Mesothelial cell of epicardium (in vitro differentiated cells): ENCODE measurements at places on chromosomes 3 and 15. TPM values are rescaled to one million over a fixed set of nuclear protein-coding genes. Genes with fewer than 3 reads are reported as not detected.

The TEX55 gene
- total RNA-seq, result not detected in 3 replicates

The LSAMP gene
- 30.1 to 34.6 TPM (median 32.3 TPM) in 3 replicates for total RNA-seq

The STRIT1 gene
- not detected in 3 replicates for total RNA-seq

The ITIH4 gene
- 12.0 to 13.9 TPM (median 13.5 TPM) in 3 replicates for total RNA-seq

The PARP16 gene
- total RNA-seq, result 17.7 to 21.0 TPM (median 18.6 TPM) in 3 replicates

The CFAP44 gene
- 11.5 to 13.4 TPM (median 11.5 TPM) in 3 replicates for total RNA-seq

The AGBL1 gene
- total RNA-seq, result 0.05 TPM in 1 of 3 replicates, not detected in the others

The GOLGA8S gene
- 0.47 to 0.50 TPM (median 0.47 TPM) in 3 replicates for total RNA-seq

The PFN2 gene
- 179 to 196 TPM (median 187 TPM) in 3 replicates for total RNA-seq

The SPTBN5 gene
- 2.1 to 2.7 TPM (median 2.3 TPM) in 3 replicates for total RNA-seq

The ZNF80 gene
- total RNA-seq, result 0.16 TPM in 1 of 3 replicates, not detected in the others

The NAA80 gene
- 14.5 to 17.3 TPM (median 15.4 TPM) in 3 replicates for total RNA-seq

The NBEAL2 gene
- 83.5 to 86.9 TPM (median 84.2 TPM) in 3 replicates for total RNA-seq

The TMC3 gene
- total RNA-seq, result 0.04 to 0.05 TPM in 2 of 3 replicates, not detected in the other

The DZIP3 gene
- 26.9 to 27.2 TPM (median 27.2 TPM) in 3 replicates for total RNA-seq

The ALDH1A3 gene
- not detected in 3 replicates for total RNA-seq

The GRIP2 gene
- total RNA-seq, result 1.0 to 1.1 TPM (median 1.0 TPM) in 3 replicates

The GADL1 gene
- total RNA-seq, result 4.4 to 4.9 TPM (median 4.6 TPM) in 3 replicates

The GRAMD2A gene
- 2.0 to 3.5 TPM (median 2.6 TPM) in 3 replicates for total RNA-seq

The GOLGA8J gene
- not detected in 3 replicates for total RNA-seq

The TBL1XR1 gene
- total RNA-seq, result 226 to 243 TPM (median 239 TPM) in 3 replicates

The CHRFAM7A gene
- 0.33 to 1.5 TPM (median 0.99 TPM) in 3 replicates for total RNA-seq

The ANKRD34C gene
- not detected in 3 replicates for total RNA-seq

The SLC9A9 gene
- total RNA-seq, result 2.7 to 4.2 TPM (median 3.8 TPM) in 3 replicates

The DUOXA2 gene
- not detected in 3 replicates for total RNA-seq

The P2RY14 gene
- 0.11 TPM in 1 of 3 replicates, not detected in the others for total RNA-seq
